LHCN-M2 (cell line): ENCODE measurements at places on chromosomes 1 and 21.
A peak's percentile ranks its signal among the peaks of the same experiment; 100 is the strongest.

DNA sequence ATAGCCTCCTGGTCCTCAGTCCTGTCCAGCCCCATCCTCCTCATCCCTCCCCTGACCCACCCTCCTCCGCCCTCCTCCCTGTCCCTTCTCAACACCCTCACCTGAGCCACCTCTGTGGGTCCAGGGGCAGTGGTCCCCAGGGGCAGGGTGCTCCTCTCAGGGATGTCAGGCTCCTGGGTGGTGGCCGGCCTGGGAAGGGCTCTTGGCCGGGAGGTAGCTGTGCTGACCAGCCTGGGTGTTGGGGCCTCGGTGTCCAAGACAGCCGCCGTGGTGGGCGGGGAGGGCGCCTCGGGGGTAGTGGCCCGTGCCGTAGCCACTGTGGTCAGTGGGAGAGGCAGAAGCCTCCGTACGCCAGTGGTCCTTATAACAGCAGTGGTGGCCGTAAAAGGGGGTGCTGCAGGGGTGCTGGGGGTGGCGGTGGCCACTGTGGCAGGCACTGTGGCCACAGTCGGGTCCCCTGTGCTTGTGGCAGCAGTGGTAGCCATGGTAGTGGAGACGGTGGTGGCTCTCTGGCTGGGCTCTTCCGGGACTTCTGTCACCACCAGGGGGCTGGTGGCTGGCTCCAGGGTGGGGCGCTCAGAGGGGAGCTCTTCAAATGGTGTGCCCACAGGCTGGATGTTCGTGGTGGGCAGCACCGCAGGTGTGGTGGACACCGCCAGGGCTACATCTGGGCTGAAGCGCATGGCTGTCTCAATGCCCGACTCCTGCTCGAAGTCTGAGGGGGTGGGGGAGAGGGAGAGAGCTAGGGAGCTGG lies 31.9 kb downstream of the SDC3 start:
- no peak for DNase-seq

DNA sequence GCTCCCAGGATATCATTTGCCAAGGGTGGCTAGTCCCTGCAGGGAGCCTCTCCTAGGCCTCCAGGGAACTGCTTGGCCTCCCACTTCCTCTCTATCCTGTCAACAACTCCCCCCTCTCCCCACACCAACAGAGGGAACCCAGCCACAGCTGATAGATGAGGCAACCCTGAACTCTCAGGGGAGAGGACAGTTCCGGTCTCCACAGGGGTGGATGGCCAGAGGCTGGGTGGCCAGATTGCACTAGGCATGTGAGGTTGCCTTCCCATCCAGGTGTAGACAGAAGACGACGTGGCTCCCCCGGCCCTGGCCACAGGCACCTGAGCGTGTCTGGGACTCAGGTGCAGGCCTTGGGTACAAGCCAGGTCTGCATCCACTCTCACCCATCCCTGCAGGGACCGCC lies 53.3 kb downstream of the TOR1AIP2 start:
- no peak for DNase-seq

GRCh38 chr1:15933684-15934083 lies 42.2 kb downstream of the ZBTB17 start:
- DNase-seq, result no peak

DNA sequence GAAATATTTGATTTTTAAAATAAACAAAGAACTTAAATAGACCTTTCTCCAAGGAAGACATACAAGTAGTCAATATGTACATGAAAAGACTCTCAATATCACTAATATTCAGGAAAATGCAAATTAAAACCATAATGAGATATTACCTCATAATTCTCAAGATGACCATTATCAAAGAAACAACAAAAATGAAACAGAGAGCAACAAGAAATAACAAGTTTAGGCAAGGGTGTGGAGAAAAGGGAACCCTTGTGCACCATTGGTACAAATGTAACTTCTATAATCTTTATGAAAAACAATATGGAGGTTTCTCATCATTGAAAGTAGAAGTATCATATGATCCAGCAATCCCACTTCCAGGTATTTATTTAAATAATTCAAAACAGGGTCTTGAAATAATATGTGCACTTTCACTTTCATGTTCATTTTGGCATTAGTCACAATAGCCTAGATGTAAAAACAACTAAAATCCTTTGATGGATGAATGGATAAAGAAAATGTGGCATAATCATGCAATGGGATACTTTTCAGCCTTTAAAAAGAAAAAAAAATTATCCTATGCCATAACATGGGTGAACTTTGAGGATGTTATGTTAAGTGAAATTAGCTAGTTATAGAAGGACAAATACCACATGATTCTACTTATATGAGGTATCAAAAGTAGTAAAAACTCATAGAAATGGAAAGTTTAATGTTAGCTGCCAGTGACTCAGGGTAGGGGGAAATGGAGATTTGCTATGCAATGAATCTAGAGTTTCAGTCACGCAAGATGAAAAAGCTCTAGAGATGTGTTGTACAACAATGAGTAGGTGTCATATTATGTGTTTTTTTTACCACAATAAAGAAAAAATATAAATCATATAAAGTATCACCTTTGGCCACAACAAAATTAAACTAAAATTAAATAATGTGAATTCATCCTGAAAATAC lies 114.5 kb upstream of the LYPLAL1 start:
- peak; percentile 11 for DNase-seq

GRCh38 chr1:19643602-19644394 lies at the start of gene NBL1:
TSS of gene NBL1 (plus strand) at chr1:19644311. CDS start at chr1:19655031, 10,720 bp downstream.
- no peak for DNase-seq

DNA sequence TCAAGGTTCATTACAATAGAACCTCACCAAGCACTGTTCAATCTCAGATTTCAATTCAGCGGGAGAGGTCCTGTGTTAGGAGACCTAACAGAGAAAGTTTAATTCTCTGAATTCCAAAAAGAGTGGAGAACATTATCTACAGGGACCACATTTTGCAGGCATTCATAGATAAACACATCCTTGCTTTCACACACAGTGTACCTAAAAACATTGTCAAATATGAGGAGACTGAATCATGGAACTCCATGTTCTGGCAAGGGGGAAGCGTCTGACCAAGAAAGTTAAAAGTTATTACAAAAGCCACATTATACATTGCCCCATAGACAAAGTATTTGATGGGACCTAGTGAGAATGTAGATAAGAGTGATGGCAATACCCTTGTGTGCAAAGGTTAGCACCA lies 21.1 kb upstream of the PPP1R15B start:
- no peak for DNase-seq

DNA sequence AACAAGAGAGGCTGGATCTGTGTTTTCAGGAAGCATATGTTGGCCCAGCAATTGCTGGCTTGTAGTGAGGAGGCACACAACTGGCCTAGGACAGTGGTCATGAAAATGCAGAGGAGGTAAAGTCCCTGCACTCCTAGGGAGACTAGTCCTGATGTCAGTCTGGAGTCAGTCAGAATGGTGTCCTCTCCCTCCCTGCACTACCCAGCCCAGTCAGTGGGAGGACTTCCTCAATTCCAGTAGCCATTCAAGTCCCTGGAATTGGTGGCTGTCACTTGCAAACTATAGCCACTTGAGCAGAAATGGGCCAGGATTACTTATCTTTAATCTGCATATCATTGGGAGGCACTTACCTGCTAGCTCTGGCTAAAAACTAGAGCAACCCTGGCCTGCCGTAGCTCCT lies 18.6 kb downstream of the NDUFS5 start:
- no peak for DNase-seq
